ENCODE measurements at places on chromosomes 7 and 10. TPM values are rescaled to one million over a fixed set of nuclear protein-coding genes. Genes with fewer than 3 reads are reported as not detected.

The HTR5A gene
- total RNA-seq: not detected

The BET1 gene
- total RNA-seq: 21.3 TPM

The VSTM4 gene
- 13.3 TPM for total RNA-seq

The STEAP2 gene
- 29.1 TPM for total RNA-seq

The PIK3CG gene
- total RNA-seq: 4.5 TPM

DNA sequence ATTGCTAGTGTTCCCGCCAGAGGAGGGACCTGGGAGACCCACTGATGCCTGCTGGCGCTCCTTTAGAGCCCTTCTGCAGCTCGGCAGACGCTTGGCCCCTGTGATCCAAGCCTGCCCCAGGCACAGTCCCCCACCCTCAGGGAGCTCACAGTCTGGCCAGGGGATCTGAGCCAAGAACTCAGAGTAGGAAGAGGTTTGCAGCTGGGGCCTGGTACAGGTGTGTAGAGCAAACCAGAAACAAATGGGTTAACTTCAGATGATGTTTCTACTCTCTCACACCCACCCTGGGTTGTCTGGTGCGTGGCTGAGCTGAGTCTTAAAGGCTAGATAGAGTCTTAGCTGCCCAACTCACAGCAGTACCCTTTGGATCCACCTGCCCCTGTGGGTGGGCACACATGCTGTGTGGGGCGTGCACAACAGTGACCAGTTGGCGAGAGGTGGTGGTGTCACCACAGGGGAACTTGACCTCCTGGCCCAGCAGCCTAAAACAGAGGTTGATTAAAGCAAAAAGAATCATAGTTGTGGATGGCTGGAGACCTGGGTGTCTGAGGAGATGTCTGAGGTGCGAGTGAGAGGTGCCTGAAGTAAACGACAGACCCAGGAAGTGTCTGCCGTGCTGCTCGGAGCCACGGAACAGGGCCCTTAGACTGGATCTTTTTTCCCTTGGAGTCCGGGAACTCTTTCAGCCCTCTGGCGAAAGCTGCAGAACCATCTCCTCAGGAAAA is 31.2 kb upstream of the SRGN start:
- no peak overlapping the region for H3K4me3 ChIP-seq
- H3K27me3 ChIP-seq: no peaks in the 10 kb centered on the region
- H3K36me3 ChIP-seq: no peaks in the 10 kb centered on the region
- H3K27ac ChIP-seq: peak overlapping the region; percentile 60

- no peak overlapping the region for H3K27ac ChIP-seq
- peaks cover 9% of the 10 kb centered on the region for H3K4me1 ChIP-seq
- no peak overlapping the region for H3K4me3 ChIP-seq
- no peaks in the 10 kb centered on the region for H3K36me3 ChIP-seq
- no peaks in the 10 kb centered on the region for H3K27me3 ChIP-seq
- DNase-seq: no peak
These were observed 14.0 kb upstream of the NUB1 start for GRCh38 chr7:151327659-151328058.

DNA sequence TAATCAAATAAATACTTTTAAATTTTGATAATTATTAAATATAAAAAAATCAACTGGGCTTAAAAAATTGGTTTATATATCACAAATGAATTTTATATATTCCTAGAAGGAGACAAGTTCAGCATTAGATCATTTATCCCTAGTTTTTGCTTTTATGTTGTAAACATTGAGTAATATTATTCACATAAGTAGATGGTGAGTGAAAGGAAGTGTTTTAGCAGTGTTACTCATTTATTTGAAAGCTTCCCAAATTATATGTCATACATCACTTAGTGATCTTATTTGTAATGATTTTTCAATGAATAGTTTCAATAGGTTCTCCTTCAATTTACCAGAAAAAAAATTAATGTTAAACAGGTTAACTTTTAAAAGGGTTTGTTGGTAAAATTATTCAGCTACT is 15.8 kb downstream of the KLLN start:
- H3K4me1 ChIP-seq: no peaks in the 10 kb centered on the region
- no peaks in the 10 kb centered on the region for H3K36me3 ChIP-seq
- DNase-seq: no peak
- H3K27ac ChIP-seq: no peak overlapping the region
- no peaks in the 10 kb centered on the region for H3K27me3 ChIP-seq

DNA sequence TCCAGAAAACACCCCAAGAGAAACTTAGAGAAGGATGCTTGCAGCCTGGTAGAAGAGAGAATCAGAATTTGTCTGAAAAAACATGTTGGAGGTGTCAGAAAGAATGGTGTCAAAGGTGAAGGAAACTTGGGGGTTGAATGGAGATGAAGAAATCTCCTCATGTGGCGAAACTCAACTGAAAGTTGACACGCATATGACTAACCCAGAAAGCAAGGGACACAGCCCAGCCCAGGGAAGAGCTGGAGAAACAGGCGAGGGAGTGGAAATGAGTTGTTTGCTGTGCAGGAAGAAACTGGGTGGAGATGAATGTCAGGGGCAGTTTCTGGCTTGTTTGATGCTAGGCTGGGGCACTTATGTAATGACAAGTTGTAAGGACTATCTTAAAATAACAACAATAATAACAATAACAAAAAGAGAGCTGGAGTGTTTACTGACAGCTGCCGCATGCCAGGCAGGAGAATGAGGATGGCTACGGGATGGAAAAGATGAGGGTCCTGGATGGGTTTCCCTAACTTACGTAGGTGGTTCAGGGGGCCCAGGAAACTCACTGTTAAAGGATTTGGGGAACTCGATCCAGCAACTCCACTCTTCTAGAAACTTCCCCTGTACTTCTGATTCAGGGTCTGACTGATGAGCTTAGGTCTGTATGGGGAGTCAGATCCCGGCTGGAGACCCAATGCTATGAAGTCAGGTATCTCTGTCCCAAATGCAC is 57.4 kb downstream of the MAP3K8 start:
- no peaks in the 10 kb centered on the region for H3K27me3 ChIP-seq
- no peak overlapping the region for H3K27ac ChIP-seq
- no peaks in the 10 kb centered on the region for H3K36me3 ChIP-seq
- no peak overlapping the region for H3K4me3 ChIP-seq
- no peak for DNase-seq
- no peaks in the 10 kb centered on the region for H3K4me1 ChIP-seq

DNA sequence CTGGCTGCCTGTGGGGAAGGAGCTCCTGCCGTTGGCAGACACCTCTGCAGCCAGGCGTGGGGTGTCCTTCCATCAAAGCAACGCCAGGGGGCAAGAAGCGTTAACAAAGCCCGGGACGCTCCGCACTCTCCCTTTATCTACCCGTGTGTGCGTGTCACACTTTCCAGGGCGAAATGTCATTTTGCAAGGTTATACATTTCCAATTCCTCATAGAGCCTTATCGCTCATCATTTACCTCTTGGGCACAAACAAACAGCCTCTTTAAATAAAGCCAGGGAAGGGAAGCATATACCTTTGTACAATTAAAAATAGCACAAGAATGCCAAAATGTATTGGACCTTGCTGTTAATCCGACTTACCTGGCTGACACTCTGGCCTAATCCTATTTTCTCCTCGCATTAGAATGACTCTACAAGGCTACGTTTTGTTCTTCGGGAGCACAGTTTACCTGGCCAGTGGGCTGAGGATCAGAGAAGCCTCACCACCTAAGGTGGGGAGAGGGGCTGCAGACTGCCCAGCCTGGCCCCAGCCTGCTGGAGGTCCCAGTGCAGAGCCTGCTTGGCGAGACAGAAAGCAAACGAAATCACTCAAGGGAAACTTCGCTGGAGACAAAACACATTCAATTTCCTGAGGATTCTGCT is 77.6 kb upstream of the EN2 start:
- H3K27ac ChIP-seq: no peak overlapping the region
- peaks cover 38% of the 10 kb centered on the region for H3K4me1 ChIP-seq
- peaks cover 72% of the 10 kb centered on the region for H3K27me3 ChIP-seq

- no peak for DNase-seq
- no peaks in the 10 kb centered on the region for H3K36me3 ChIP-seq
- no peak overlapping the region for H3K27ac ChIP-seq
These were observed 26.2 kb downstream of the CCDC3 start for GRCh38 chr10:12975266-12975665.

- no peak for DNase-seq
- no peak overlapping the region for H3K27ac ChIP-seq
- H3K4me3 ChIP-seq: no peak overlapping the region
- peaks cover 18% of the 10 kb centered on the region for H3K4me1 ChIP-seq
These were observed 1.5 kb upstream of the RELN start for GRCh38 chr7:103990991-103991390.

GRCh38 chr7:102883098-102883860 is 29.5 kb upstream of the LRRC17 start:
- H3K27me3 ChIP-seq: no peaks in the 10 kb centered on the region
- no peak overlapping the region for H3K4me3 ChIP-seq
- no peak overlapping the region for H3K27ac ChIP-seq
- H3K36me3 ChIP-seq: no peaks in the 10 kb centered on the region

Measured in sigmoid colon (tissue), 7 donors.